ENCODE measurements at places on chromosomes 2 and 18. TPM values are rescaled to one million over a fixed set of nuclear protein-coding genes. Genes with fewer than 3 reads are reported as not detected.

Gene SNORC
- 0.45 TPM for total RNA-seq

Gene TDRD15
- total RNA-seq = not detected

Gene PLCD4
- 5.8 TPM for total RNA-seq

Gene SRD5A2
- 0.06 TPM for total RNA-seq

Gene ZDBF2
- total RNA-seq = 12.5 TPM

Gene UGT1A9
- total RNA-seq = not detected

Gene DQX1
- total RNA-seq = not detected

Gene AFG3L2
- 39.8 TPM for total RNA-seq

Gene STARD6
- total RNA-seq = not detected

Gene ALPP
- not detected for total RNA-seq

Gene CRYGD
- total RNA-seq = not detected

Gene TAF4B
- total RNA-seq = 7.9 TPM

Gene DTNA
- total RNA-seq = 284 TPM

Gene ALPG
- not detected for total RNA-seq

Gene PSTPIP2
- 7.4 TPM for total RNA-seq

Gene LTBP1
- 294 TPM for total RNA-seq

Gene DAW1
- total RNA-seq = not detected

Gene ATP6V1B1
- not detected for total RNA-seq

Gene IWS1
- total RNA-seq = 32.8 TPM

Gene UGT1A6
- total RNA-seq = not detected

Gene CD8A
- total RNA-seq = 1.2 TPM

Gene LYPD1
- total RNA-seq = not detected

Data from esophagus muscularis mucosa (tissue), 4 donors.